BJ (cell line): ENCODE measurements at places on chromosomes 13 and 19.

DNA sequence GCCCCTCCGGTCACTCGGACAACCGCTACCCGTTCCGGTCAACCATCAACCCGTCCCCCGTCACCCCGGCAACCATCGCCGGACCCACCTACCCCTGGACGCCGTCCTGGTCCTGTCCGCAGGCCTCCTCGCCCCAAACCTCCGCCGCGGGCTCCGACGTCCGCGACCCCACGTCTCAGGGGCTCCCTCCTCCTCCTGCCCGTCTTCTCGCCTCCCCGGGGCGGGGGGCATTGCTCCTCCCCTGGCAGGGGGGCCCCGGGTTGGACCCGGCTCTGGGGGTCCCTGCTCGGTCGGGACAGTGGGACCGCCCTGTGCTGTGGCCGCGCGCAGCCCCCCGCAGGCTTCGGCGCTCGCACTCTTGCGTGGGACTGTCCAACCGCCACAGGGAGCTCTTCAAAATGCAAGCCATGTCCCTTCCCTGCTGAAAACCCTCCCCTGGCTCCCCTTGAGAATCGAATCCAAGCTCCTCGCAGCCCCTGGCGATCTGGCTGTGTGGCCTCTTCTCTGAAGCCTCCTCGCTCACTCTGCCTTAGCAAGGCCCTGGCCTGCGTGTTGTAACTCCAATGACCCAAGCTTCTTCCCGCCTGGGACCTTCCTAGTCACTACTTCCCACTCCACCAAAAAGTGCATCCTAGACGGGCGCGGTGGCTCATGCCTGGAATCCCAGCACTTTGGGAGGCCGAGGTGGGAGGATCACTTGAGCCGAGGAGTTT is 8.4 kb downstream of the EPHX3 start:
- DNase-seq = no peak

GRCh38 chr13:77417897-77418296 is 91.0 kb upstream of the MYCBP2 start:
- no peak for DNase-seq

- DNase-seq = no peak
Observed at GRCh38 chr13:27409013-27409412, 15.4 kb upstream of the GTF3A start.

DNA sequence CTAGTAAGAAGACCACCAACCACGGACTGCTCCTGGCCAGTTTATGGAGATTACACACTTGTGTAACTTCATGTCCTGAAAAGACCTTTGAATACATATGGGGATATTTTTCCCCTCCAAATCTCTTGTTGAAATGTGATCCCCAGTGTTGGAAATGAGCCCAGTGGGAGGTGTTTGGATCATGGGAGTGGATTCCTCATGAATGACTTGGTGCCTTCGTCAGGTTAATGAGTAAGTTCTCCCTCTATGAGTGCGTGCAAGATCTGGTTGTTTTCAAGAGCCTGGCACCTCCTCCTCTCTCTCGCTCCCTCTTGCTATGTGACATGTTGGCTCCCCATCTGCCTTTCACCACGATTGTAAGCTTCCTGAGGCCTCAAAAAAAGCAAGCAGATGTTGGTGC is 769.0 kb upstream of the SLITRK1 start:
- no peak for DNase-seq

GRCh38 chr13:30341815-30342570 is 34.6 kb upstream of the KATNAL1 start:
- DNase-seq = peak; percentile 84

- DNase-seq = no peak
Observed at GRCh38 chr13:84843368-84843767, 955.9 kb downstream of the SLITRK6 start.

GRCh38 chr13:27034678-27035111 is 136.9 kb downstream of the USP12 start:
- no peak for DNase-seq

GRCh38 chr13:32243695-32244094 is 71.5 kb downstream of the ZAR1L start:
- DNase-seq = no peak

- no peak for DNase-seq
Observed at GRCh38 chr19:15443838-15444237, 5.9 kb downstream of the WIZ start.

GRCh38 chr19:459724-460511 is 915 bp downstream of the SHC2 start:
- DNase-seq = no peak

- no peak for DNase-seq
Observed at GRCh38 chr13:110225609-110226574, 81.1 kb downstream of the COL4A1 start.

GRCh38 chr13:77337159-77337558 is 10.3 kb upstream of the MYCBP2 start:
- no peak for DNase-seq

DNA sequence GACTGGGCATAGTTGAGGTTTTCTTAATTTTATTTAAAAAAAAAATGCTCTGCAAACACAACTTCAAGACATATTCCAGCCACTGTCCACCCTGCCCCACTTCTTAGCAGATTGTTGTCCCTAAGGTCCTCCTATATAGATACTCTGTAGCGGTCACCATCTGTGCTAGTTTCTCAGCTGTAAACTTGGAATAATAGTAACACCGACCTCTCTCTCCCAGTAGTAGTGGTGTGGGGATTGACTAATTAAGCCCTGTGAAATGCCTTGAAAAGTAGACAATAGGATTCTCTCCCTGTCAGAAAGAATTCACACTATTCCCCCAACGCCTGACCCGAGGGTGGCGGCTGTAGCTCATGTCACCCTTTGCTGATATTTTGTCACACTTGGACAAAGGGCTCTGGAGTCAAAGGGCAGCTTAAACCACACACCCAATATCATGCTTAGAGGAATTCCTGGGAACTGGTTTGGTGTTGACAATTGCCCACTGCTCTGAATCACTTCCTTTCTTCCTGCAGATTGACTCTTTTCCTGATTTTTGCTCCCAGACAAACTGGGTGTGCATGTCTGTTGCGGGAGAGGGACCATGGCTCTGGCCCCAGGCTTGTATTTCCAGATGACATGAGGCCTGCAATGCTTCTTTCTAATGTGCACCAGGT is 9.2 kb upstream of the SERP2 start:
- peak; percentile 22 for DNase-seq

DNA sequence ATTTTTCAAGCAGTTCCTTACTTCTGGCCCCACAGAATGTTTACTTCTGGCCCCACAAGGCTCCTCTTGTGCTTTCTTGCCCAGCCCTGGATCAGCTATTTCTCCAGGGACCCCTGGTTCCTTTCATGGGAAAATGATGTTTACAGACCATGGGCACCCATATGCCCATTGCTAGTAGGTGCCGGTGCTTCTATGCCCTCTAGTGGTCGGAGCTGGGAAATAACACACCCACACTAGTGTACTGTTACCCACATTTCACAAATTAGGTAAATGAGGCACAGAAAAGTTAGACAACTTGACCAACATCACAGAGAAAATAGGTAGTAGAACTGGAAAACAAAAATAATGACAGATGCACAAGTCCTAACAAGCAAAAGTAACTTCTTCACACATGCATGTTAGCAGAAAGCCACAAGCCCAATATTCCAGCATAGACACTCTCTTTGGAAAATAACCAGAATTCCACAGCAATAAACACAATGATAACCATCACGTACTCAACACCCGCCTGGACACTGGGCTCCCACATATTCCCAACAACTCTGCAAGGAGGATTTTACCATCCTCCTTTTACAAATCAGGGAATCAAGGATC is 1.3 kb upstream of the CEACAM6 start:
- DNase-seq = no peak

DNA sequence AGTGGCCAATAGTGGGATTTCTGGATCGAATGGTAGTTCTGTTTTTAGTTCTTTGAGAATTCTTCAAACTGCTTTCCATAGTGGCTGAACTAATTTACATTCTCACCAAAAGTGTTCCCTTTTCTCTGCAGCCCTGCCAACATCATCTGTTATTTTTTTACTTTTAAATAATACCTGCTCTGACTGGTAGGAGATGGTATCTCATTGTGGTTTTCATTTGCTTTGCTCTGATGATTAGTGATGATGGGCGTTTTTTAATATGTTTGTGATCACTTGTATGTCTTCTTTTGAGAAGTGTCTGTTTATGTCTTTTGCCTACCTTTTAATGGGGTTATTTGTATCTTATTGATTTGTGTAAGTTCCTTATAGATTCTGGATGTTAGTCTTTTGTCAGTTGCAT is 48.0 kb downstream of the RNASEH2B start:
- no peak for DNase-seq

GRCh38 chr13:25963674-25964073 is 88.1 kb downstream of the SHISA2 start:
- no peak for DNase-seq

- no peak for DNase-seq
Observed at GRCh38 chr19:31317093-31317492, 32.1 kb downstream of the TSHZ3 start.

DNA sequence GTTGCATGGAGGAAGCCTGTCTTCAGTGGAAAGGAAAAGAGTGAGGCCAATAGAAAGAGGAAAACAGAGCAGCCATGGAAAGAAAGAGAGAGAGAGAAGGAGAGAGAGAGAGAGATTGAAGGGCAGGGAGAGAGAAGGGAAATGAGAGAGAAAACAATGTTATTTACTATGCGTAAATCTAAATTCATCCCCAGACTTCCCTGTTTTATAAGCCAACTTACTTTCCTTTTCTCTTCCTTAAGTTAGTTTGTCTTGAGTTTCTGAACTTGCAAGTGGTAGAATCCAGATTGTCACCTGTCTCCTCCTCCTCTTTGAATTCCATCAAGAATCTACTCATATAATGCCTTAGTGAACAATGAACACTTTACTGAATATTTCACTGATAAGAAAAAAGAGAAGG is 16.8 kb upstream of the RCBTB2 start:
- DNase-seq = no peak

DNA sequence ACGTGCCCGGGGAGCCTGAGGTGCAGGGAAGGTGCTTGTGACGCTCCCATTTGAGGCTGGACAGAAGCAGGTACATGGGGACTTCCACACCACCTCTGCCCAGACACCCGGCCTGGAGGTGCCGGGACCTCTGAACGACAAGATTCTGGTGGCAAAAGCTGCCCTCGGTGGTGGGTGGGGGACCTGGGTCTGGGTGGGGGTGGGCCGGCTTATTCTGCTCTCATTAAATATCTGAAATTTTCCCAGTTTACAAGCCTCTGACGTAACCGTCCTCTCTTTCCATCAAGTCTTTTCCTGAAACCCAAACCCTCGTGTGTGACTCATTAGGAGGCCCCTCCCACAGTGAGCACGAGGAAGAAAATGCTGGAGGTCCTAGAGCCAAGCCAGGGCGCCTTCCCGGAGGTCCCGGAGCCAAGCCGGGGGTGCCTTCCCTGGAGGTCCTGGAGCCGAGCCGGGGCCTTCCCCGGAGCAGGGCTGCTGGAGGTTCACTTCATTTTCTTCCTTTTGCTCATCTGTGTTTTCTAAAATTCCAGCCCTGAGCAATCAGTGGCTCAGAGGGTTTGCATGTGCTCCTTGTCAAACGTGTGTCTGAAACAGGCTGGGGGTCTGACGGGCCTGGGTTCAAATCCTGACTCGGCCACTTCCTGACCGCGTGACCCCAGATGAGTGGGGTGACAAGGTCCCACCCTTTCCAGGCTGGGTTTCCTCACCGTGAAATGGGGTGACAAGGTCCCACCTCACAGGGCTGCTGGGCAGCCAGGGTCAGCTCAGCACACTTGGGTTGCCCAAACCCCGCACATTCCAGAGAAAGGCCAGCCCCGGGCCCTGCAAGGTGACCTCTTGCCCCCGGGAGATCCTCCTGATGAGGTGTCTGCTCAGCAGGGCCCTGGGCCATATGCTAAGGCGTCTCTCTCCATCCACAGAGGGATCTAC is 10.0 kb downstream of the CFD start:
- DNase-seq = peak; percentile 80
